Left lobe of liver (tissue), 2 donors: ENCODE measurements at places on chromosomes 4 and X. TPM values are rescaled to one million over a fixed set of nuclear protein-coding genes. Genes with fewer than 3 reads are reported as not detected.

DNA sequence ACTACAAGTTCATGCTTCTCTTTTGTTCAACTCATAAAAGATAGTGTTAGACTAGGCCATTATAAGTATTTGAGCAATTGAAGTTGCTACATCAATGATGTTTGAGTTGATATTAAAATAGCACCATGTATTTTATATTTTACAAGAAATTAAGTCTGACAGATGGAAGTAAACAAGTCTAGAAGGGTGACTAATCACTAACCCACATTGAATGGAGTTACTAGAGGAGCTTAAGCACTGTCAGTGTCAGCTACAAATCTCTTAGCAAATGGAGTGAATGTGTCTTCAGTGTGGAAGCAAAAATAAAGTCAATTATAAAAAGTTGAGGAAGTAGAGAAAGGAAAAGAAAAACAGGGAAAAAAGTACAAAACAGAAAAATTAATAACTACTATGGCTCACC lies 592.5 kb downstream of the PCDH18 start:
- no peak for DNase-seq

The GPR34 gene
- 1.2 TPM for total RNA-seq

- no peak for DNase-seq
These were observed 378.6 kb upstream of the EPHA5 start for GRCh38 chr4:66048861-66049260.

The IL21 gene
- total RNA-seq: not detected

- DNase-seq: no peak
These were observed 392.3 kb downstream of the PACRGL start for GRCh38 chr4:21092531-21092930.

DNA sequence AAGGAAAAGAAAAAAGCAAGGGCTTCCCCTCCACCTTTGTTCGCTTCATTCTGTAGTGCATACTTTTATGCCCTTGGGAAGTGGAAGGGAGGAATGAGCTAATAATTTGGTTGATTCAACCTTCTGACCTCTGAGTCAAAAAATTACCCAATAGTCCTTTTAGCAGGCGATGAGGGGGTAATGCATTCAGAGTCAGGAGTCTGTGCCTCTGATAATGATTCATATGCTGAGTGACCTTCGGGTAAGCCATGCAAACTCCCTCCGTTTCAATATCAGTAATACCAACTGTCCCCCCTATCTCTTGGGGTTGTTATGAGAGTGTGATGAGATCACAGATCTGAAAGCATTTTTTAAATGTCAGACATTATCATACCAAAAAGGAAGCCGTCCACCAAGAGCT lies 41.6 kb upstream of the ACSL4 start:
- DNase-seq: no peak

- DNase-seq: no peak
These were observed 146.7 kb upstream of the CXXC4 start for GRCh38 chr4:104641418-104641817.

- no peak for DNase-seq
These were observed 707.8 kb upstream of the AMOT start for GRCh38 chrX:113548308-113549015.

DNA sequence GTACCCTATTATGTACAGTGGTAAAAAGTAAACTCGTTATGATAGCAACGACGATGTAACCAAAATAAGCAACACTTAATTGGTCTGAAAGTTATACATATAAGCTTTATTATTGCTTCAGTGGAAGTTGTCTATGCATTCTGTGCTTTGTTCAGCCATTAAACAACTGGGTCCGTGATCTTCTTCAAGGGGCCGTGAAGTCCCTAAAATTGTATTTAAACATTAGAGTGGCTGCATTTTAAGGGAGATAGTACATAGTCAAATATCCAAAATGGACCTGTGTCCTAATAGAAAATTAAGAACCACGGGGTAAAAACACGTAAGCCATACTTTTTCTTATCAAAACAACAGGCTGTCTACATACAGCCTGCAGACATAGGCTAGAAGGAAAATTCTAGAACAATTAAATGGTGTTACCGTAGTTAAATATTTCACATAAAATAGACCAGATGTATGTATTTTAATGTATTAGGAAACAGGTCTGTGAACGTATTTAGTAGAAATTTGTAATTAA lies 2.1 kb downstream of the GUCY1A1 start:
- no peak for DNase-seq

DNA sequence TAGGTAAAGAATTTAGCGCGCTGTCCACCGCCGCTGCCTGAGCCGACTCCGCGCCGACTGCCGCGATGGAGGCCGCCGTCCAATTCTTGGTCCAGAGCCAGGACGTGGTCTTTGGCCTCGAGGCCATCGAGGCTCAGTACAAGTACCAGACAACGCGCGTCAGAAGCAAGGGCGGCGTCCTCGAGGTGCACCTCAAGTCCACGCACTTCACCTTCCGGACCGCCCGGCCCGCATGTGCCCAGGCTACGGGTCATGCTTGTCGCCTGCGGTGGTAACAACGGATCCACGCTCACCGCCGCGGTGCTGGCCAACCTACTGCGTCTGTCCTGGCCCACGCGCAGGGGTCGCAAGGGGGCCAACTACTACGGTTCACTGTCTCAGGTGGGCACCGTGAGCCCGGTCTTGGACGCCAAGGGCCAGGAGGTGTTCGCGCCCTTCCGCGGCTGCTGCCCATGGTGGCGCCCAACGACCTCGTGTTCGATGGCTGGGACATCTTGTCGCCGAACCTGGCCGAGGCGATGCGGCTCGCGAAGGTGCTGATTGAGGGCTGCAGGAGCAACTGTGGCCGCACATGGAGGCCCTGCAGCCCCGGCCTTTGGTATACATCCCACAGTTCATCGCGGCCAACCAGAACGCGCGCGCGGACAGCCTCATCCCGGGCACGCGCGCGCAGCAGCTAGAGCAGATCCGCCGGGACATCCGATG lies 128.0 kb downstream of the ANAPC4 start:
- DNase-seq: no peak

The SH2D1A gene
- 0.70 TPM for total RNA-seq

GRCh38 chr4:144667500-144667899 lies 21.5 kb downstream of the HHIP start:
- DNase-seq: no peak

The OTOP1 gene
- total RNA-seq: not detected

- DNase-seq: no peak
These were observed 1.7 kb downstream of the SRD5A3 start for GRCh38 chr4:55347610-55348228.

The PHOX2B gene
- not detected for total RNA-seq

DNA sequence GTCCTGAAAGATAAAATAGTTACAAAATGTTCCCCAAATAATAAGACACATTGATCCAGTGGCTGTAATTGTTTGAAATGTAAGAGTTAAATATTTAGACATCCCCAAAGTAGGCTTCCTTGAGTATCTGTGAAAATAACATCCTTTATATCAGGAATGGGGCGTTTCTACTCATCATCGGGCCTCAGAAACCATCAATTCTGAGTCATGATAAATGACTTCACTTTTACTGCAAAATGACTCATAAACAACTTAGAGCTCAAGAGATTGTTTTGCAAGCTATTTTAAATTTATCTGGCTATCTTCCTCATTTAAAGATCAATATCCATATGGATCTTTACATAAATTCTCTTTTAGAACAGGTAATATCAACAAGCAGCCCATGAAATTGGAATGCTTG lies 369.4 kb upstream of the CNKSR2 start:
- DNase-seq: no peak

DNA sequence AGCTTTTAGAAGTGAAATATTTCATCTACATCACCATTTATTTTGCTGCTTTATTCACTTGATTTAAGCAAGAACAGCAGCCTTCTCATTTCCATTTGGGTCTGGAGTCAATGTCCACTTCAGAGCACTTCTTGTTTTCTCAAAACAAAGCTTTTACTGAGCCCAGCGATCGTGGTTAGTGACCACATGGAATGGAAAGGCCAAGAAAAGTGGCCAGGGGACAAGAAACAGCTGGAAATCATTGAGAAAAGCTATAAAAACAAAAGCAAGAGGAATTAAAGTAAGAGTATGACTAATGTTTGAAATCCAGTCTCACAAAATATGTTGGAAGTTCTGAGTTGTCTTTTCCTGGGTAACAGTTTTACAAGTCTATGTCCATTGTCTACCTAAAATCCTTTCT lies 328.4 kb upstream of the INTU start:
- DNase-seq: no peak

DNA sequence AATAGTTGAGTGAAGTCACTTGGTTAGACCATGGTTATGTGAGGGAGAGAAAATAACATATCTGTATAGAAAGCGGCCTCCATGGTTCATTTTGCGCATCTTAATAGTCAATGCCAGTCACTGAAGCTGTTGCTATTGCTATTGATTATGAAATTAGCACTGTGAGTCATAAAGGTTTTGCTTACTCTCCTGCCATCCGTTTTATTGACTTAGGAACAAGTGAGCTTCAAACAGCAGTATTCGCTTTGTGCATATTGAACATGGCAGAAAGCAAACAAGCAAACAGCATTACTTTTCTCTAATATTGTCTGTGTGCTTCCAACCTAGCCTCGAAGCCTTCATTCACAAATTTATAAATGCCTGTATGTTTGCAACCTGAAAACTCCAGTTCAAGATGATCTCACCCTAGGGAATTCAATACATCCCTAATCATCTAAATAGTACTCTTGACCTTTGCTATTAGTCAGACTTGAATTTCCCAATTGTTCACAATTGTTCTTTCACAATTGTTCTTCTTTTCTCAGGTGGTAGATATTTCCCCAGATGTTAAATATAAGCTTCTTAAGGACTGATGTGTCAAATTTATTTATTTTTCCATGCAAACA lies 55.9 kb upstream of the GABRA2 start:
- DNase-seq: no peak

- DNase-seq: peak; percentile 82
These were observed 98.7 kb downstream of the TMEM131L start for GRCh38 chr4:153564630-153565525.

The NPY1R gene
- 3.2 TPM for total RNA-seq

GRCh38 chr4:130659320-130659719 lies 1563.4 kb downstream of the C4orf33 start:
- no peak for DNase-seq

DNA sequence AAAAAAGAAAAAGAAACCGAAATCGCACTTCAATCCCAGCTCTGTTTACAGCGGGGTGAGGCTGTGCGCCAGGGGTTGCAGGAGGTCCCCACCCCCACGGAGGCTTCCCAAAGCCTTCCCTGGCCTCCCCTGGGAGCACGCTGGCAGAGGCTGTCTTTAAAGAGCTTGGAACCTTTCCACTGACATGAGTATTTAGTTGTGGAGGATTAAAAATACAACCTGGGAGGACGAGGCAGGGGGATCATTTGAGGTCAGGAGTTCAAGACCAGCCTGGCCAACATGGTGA lies 69.1 kb downstream of the PPP2R2C start:
- no peak for DNase-seq

- no peak for DNase-seq
These were observed 1008.5 kb upstream of the LCORL start for GRCh38 chr4:19030048-19030447.

DNA sequence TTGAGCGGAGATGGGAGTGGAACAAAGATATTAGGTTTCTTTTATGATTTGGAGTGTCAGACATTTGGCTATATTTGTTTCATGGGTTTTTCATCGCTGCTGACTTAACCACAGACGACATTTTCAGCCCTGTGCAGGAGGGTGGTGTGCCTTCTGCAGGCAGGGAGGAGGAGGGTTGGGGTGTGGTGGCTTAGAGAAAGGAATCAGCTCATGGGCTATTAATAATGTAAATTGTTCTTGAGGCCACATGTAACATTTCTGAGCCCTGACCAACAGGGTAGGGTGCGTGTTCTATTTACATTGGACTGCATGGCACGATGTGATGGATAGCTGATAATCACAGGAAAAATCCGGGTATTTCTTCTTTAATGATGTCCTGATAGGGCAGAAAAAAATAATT lies 67.6 kb downstream of the POLA1 start:
- no peak for DNase-seq

The PF4V1 gene
- total RNA-seq: not detected

GRCh38 chrX:148609515-148610327 lies 109.3 kb downstream of the AFF2 start:
- no peak for DNase-seq

- no peak for DNase-seq
These were observed 244.2 kb upstream of the GK2 start for GRCh38 chr4:79652232-79652631.

DNA sequence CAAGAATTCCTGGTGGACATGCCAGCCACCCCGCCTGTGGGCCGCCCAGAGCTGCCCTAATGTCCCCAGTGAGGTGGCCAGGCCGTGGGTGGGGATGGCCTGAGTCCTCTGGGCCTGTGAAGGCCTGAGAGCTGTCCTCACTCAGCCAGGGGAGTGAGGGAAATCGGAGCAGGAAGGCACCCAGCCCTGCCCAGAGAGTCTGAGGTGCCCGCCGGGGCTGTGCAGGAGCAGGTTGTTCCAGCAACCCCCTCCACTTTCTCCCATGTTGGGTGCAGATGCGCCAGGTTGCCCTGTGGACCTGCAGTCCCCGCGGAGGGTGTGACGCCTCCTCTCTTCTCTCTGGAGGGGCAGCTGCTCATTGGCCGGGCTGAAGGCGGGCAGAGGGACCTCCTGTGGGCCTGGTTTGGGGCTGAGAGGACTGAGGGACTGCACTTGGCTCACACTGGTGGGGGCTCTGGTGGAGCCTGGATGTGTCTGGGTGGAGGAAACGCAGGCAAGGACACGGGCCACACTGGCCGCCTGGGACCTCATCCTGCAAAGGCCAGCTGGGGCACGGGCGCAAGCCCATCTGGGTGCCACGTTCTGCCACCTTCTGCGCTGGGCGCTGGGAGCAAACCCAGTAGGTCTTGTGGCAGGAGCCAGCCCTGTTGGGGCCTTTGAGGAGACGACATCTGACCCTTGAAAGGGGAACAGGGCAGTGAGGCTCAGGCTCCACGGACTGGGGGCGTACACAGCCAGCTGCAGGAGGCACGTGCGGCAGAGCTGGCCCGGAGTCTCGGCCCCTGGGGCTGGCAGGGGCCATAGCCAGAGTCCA lies 14.0 kb downstream of the DOK7 start:
- DNase-seq: no peak

GRCh38 chrX:39730662-39731329 lies 367.0 kb downstream of the BCOR start:
- DNase-seq: peak; percentile 59

The RGN gene
- total RNA-seq: 188 TPM
